ENCODE measurements at places on chromosomes 5 and 9. TPM values are rescaled to one million over a fixed set of nuclear protein-coding genes. Genes with fewer than 3 reads are reported as not detected.

DNA sequence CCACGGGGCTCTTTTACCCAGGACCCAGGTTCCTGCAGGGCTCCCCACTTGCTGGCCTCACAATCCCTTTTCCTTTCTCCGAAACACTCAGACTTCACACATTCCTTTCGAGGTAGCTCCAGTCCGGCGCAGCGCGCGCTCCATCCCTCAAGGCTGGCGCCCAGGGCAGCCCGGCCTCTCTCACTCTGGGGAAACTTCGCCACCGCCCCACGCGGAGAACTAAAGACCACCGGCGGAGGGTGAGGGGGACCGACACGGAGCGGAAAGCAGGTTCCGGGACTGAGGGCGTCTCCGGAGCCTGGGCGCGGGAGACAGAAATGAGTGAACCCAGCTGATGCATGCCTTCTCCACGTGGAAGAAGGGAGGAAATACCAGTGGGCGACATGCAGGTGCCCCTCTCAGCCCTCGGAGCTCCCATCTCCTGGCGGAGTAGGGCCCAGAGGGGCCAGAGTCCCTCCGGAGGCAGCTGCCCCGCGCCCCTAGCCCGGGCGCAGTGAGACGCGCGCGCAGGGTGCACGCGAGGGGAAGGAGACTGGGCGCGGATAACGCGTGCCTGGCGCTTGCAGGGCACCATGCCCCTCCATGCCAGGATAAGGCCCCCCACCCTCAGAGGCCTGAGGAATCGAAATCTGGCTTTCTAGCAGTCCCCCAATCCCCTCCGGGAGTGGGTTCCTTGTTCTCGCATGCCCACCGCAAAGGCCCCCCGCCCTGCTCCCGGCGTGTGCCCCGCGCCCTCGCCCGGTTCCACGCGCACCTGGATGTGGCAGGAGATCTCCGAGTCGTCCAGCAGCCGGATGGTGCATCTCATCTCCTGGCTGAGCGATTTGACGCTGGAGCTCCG, 650 bp downstream of the FRMD3 start:
- no peak for DNase-seq

TLR4 gene
- total RNA-seq: 0.11 TPM

PCDHGA7 gene
- total RNA-seq: 0.42 TPM

DNA sequence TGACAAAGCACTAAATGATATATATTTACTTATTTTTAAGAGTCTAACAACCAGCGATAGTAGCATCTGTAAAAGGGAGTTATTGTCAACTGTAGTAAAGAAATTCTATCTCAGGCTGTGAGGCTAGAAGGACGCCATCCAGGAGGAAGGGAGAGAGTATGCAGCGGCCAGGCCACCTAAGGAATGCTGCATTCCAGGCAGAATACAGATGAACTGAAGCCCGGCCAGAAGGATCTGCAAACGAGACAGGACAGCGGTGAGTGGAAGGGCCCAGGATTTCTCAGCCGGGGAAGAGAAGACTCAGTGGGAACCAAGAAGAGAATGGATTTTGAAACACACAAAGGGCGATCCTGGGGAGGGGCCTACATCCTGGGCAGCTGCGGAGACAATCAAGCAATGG, 7.4 kb downstream of the RETREG1 start:
- no peak for DNase-seq

NR2F1-AS1 gene
- 6.1 TPM for total RNA-seq

DNA sequence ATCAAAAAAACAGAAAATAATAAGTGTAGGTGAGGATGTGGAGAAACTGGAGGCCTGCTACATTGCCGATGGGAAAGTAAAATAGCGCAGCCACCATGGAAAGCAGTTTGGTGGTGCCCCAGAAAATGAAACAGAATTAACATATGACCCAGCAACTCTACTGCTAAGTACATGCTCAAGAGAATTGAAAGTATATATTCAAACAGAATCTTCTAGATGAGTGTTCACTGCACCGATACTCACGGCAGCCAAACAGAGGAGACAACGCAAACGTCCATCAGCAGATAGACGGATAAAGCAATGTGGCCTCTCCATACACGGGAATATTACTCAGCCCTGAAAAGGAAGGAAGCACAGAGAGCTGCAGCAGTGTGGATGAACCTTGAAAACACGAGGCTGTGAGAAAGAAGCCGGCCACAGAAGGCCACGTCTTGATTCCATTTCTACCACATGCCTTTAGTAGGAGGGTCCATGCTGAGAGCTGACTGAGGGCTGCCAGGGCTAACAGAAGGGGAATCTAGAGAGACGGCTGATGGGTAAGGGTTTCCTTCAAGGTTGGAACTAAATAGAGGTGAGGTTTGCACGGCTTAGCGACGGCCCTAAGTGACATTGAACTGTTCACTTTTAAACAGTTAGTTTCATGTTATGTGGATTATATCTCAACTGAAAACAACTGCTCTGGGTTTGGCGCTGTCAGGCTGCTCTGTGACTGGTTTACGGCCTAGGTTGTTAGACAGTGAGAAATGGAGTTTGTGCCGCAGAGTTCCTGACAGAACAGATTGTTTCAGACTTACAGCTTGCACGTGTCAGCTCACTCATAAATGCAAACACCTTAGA, 29.8 kb downstream of the AHRR start:
- no peak for DNase-seq

DNA sequence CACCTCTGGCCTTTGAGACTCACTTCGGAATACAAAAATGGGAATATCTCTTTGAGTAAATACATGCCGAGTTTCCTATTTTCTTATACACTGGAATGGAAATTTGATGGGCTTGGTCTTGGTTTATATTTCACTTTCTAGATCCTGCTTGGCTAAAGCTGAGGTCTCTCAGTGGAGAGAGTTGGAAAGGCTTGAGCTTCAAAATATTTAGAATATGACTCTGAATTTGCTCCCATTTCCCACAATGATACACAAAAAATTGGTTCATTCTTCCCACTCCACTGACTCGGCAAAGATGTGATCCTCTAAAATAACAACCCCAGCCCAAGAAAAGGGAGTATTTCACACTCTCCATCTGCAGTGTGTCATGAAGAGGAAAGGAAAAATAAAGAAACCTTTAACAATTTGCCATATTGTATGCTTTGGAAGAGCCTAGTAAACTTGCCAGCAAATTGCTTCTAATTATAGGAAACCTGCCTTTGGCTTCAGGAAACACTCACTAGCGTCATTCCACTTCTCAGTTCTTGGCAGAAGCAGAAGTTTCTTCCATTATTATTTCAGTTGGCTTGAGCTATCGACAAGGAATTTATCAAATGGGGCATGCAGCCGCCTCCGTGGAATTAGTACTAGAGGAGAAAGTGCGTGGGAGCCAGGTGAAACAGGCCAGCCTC, 302.9 kb downstream of the NSG2 start:
- DNase-seq: no peak

DNA sequence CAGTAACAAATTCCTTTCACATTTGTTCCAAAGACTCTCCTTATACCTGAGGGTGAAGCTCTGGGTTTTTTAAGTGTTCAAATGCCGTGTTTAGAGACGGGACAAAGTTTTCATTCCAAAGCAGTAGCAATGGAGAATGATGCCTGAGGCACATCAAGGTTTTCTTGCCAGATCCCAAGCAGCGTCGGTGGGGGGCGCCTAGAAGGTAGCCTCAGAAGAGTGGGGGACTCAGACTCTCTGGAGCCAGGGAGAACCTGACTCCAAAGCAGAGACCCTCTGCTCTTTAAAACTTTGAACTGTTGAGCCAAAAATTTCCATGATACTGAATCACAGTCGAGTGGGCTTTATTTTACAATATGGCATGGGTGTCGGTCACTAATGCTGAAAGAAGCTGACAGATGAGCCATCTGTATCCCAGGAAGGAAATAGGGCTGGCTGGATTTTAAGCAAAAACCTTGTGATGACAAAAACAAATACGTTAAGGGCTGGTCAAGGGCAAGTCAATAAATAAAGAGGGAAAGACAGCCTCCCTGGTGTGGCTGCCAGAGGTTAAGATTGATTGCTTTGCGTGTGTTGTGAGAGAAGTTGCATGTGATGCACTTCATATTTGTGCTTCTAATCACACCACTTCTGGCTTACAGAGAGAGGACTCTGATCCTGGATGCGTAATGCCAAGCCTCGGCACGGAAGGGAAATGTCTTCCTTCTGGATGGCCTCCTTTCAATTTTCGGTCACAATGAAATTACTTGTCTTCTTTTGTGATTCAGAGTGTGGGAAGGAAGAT, 161.1 kb upstream of the EFNA5 start:
- DNase-seq: peak; percentile 52

CCDC183 gene
- total RNA-seq: not detected

DNA sequence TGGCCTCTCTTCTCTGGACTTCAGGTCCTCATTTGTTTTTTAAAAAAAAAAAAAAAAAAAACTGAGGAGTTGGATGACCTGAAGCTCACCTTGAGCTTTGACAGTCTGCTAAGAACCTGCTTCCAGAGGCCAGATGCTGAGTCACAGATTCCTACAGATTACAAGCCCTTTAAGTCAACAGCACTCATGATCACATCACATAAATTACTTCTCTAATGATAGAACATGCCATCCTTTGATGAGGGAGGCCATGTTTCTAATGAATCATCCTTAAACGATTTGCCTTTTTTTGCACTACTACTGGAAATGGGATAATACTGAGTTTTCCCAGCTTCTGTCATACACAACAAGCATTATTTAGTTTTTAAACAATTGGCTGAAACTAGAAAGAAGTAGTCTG, 34.2 kb upstream of the MYOT start:
- peak; percentile 85 for DNase-seq

DNA sequence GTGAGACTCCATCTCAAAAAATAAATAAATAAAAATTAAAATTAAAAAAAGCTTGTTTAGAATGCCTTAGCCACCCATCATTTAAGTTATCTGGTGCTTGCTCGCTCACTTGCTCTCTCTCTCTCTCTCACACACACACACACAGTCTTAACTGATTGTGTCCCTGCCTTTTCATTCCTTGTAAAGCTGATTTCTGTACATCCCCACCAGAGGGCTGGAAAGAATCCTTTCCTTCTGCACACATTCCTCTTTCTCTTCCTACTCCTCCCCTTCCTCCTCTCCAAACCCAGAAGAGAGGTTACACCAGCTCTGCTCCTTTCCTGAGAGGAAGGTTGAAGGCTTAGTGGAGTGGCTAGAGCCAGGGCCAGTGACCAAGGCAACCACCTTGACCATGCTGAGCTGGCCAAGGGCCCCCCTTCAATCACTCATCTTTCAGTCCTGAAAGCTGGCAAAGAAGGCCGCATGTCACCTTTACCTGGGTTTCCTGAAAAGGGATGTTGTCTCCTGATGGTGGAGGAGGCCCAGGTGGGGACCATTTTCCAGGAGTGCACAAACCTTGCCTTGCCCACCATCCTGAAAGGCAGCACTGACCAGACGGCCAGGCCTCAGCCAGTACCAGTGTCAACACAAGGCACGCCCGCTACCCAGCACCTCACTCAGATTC, 25.6 kb downstream of the STK10 start:
- no peak for DNase-seq

DOCK8 gene
- 1.3 TPM for total RNA-seq

C5orf52 gene
- total RNA-seq: not detected

PKN3 gene
- 8.2 TPM for total RNA-seq

DNA sequence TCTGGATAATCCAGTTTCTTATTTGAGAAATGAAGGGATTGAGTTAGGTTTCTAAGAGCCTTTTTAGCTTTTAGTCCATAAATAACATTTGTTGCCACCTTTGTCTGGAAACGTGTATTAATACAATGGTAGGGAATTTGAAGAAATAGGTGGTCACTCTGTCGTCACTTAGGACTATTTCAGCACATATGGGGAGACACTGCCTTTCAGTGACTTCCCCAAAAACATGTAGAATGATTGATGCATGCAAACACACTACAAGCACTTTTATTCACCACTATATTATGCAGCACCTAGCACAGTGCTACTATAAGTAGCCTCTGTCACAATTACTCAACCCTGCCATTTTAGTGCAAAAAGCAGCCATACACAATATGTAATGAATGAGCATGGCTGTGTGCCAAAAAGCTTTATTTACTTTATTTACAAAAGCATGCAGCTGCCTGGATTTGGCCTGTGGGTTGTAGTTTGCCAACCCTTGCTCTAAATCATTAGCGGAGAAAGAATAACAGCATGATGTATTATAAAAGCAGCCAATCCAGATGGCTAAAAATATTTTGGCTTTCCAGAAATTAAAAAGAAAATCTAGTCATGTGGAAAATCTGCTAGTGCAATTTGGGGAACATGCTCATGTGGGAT, 154.2 kb upstream of the HMHB1 start:
- no peak for DNase-seq

PCSK1 gene
- 2.2 TPM for total RNA-seq

GRCh38 chr5:159021901-159022556, 77.7 kb downstream of the EBF1 start:
- peak; percentile 47 for DNase-seq

SEC24A gene
- 18.9 TPM for total RNA-seq

DNA sequence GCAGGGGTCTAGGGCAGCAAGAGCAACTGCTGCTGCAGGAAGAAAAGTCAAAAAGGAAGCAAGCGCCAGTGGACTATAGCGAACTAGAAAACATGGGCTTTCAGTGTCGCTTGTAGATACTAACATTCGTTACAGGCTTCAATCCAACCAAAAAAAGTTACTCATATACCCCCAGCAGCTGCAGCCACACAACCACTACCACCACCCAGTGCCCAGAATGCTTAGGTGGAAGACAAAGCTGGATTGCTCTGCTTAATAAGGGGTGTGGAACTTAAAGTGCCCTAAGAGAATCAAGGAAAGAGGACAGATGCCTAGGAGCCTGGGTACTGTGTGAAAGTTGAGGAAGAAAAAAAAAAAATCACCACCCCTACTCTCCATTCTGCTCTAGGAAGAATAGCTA, 203.6 kb downstream of the ELAVL2 start:
- no peak for DNase-seq

- peak; percentile 65 for DNase-seq
Observed at GRCh38 chr9:122095010-122095767, 2.1 kb upstream of the TTLL11 start.

DNA sequence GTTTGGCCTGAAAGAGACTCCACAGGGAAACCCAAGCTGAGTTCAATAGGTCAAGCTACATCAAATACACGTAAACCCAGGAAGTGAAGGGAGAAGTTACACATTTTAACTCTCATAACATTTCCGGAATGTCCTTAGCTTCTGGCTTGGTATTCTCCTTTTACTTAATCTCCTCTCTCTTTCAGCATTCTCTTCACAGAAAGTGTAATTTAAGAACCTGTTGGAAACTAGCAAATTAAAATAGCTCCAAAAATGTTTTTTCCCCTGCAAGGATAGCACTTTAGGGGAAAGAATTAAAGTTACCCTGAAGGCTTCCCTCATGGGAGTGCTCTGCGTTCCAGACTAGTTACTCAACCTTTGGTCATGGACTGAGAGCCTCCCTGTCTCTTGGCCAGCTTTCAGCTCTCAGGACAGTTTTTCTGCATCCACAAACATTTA, 292.7 kb upstream of the TARS1 start:
- DNase-seq: peak; percentile 48
